ENCODE measurements at places on chromosomes 6 and 20.

DNA sequence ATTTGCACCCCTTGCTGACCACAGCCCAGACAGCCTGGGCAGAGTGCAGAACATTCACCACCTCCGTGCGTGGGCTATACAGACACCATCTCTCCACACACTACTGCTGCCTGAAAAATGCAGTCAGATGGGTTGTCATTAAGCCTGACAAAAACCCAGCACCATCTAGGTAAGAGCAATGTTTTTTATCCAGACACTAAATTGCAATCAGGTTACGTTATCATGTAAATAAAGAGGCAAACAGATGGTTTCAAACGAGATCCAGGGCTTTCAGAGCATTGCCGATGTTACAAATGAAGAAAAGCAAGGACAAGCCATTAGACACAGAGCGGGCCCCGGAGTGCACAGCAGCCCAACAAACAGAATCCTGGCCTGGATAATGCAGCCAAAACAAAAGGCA lies 269.6 kb downstream of the PKHD1 start:
- no peaks in the 10 kb centered on the region for H3K36me3 ChIP-seq
- H3K27ac ChIP-seq: no peak overlapping the region
- DNase-seq: no peak
- H3K4me3 ChIP-seq: no peak overlapping the region

GRCh38 chr6:36914227-36914794 lies 28.6 kb downstream of the C6orf89 start:
- peaks cover 64% of the 10 kb centered on the region for H3K36me3 ChIP-seq
- DNase-seq: no peak
- peaks cover 14% of the 10 kb centered on the region for H3K4me1 ChIP-seq
- no peak overlapping the region for H3K4me3 ChIP-seq

GRCh38 chr6:35370124-35370741 lies 27.9 kb downstream of the PPARD start:
- H3K4me3 ChIP-seq: peak overlapping the region; percentile 74
- no peaks in the 10 kb centered on the region for H3K27me3 ChIP-seq
- H3K27ac ChIP-seq: peak overlapping the region; percentile 73
- peaks cover 65% of the 10 kb centered on the region for H3K4me1 ChIP-seq

DNA sequence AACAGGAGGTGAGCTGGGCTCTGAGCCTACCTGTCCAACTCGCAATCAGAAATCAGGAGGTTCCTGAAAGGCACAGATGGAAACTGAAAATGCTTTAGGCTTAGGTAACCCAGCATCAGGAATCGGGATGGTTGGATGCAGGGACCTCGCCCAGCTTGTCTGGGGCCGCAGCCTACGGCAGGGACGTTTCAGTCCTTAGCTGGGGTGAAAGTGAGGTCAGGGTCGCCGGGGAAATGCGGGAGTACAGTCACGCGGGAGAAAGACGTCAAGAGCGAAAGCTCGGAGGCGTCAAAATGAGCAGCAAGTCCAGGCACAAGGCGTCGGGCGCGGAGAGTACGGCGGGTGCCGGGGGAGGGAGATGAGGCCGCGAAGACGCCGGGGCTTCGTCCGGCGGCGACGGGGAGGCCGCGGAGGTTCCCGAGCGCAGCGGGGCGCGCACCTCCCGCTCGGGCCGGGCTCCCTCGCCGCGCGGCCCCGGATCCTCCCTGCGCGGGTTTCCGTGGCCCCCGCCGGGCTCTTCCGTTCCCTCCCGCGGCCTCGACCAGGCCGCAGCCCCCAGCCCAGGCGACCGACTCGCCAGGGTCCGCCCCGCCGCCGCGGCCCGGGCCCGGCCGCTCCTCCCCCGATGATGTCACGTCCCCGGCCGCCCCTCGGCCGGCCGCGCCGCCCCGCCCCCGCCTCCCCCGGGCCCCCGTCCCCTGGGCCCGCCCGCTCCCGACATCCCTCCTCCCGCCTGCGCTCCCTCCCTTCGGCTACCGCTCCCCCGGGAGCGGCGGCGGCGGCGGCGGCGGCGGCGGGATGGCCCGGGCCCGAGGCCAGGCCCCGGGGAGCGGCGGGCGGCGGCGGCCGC lies at the start of gene EBF4:
TSS of gene EBF4 (plus strand) at position 745 of the 850 bp plus-strand sequence. CDS start 866 bp downstream, outside the sequence.
- DNase-seq: peak; percentile 23
- no peak within 1 kb of the TSS for H3K27ac ChIP-seq
- peaks cover 66% of the 10 kb centered on the region for H3K27me3 ChIP-seq
- peak within 1 kb of the TSS; percentile 84 for H3K4me3 ChIP-seq

DNA sequence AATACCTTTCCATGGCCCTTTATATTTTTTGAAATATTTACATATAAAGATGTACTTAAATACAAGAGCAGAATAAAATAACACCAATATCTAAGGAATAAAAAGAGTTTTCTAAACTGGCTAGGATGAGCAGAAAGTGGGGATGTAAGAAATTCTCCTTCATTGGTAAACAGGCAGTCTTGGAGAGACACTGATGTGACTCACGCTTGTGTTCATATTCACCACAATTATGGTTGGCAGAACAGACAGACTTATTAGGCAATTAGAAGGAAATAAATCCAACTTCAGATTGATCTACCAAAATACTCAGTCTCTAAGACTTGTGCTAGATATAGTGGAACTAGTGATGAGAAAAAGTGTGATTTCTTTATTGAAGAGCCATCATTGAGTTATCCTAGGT lies 463.7 kb downstream of the CDC5L start:
- no peaks in the 10 kb centered on the region for H3K4me1 ChIP-seq
- no peaks in the 10 kb centered on the region for H3K36me3 ChIP-seq
- no peak for DNase-seq
- no peak overlapping the region for H3K4me3 ChIP-seq
- H3K27ac ChIP-seq: no peak overlapping the region
- no peaks in the 10 kb centered on the region for H3K27me3 ChIP-seq

DNA sequence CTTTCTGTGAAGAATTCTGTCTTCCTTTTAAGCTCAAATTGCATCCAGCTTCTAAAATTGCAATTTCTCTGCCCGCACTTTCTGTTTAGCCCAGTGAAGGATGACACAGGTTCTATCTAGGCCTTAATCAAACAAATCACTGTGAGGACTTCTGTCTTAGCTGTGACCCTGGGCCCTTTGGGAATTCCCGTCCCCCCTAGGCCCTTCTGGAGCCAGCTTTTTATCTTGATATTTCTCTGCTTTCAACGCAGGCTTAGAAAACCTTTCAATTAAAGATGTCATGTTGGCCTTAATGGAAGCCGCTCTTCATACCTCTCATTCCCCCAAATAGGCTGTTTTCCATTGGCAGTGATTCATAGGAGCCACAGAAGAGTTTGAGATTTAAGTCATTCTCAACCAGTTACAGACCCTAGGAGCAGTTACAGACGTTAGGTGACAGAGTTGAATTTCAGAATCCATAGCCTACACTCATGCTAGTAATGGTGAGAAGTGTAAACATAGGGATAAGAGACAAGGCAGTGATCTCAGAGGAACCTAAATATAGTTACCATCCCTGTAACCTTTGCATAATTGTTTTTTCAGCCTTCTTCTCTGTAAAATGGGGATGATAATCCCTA lies 74.8 kb upstream of the FLRT3 start:
- no peaks in the 10 kb centered on the region for H3K27me3 ChIP-seq
- no peak for DNase-seq
- no peaks in the 10 kb centered on the region for H3K36me3 ChIP-seq
- no peaks in the 10 kb centered on the region for H3K4me1 ChIP-seq
- no peak overlapping the region for H3K27ac ChIP-seq

- DNase-seq: no peak
- H3K27me3 ChIP-seq: no peaks in the 10 kb centered on the region
- no peaks in the 10 kb centered on the region for H3K36me3 ChIP-seq
- no peak overlapping the region for H3K4me3 ChIP-seq
- no peak overlapping the region for H3K27ac ChIP-seq
- peaks cover 15% of the 10 kb centered on the region for H3K4me1 ChIP-seq
Observed at GRCh38 chr6:14676064-14676463, 558.5 kb downstream of the CD83 start.

GRCh38 chr6:17630511-17631073 lies 30.5 kb downstream of the FAM8A1 start:
- peaks cover 35% of the 10 kb centered on the region for H3K4me1 ChIP-seq
- no peak overlapping the region for H3K27ac ChIP-seq
- H3K36me3 ChIP-seq: peaks cover 78% of the 10 kb centered on the region
- H3K27me3 ChIP-seq: no peaks in the 10 kb centered on the region
- H3K4me3 ChIP-seq: no peak overlapping the region

All from activated B cell treated with CpG ODN at 0.5 μM for 24 hours (primary cell).